ENCODE measurements at places on chromosomes 3 and 15. TPM values are rescaled to one million over a fixed set of nuclear protein-coding genes. Genes with fewer than 3 reads are reported as not detected.
A peak's percentile ranks its signal among the peaks of the same experiment; 100 is the strongest.

The CAMK2N2 gene
- total RNA-seq = not detected

- peak; percentile 21 for DNase-seq
These were observed 473 bp downstream of the FHIT start for GRCh38 chr3:61250784-61251173.

GRCh38 chr15:90099868-90100831 is 2.1 kb downstream of the IDH2 start:
- peak; percentile 45 for DNase-seq

DNA sequence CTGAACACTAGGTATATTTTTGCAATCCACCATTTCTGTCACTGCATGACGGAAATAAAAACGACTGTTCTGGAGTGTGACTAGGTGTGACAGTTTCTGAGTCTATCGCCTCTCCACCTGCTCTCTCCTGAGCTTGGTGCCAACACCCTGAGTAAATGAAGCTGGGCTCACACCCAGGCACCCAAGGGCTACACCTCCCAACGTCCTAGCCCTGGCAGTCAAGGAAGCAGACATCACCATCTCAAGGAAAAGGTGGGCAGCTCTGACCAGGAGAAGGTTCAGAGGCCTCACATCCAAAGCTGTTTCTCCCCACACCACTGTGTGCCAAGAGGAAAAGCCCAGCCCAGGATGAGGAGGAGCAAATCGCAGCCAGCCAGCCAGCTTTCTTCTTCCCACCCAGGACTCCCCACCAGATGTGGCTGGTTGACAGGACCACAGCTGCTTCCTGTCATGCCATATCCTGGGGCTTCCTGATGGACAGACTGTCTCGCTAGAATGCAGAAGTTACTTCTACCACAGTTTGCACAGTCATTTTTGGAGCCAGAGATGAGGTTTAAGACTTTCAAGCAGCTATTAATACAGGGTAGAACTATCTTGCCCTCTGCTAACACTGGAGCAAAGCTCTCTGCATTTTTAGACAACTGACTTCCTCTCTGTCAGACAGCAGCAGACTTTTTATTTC is 3.3 kb downstream of the SCAMP2 start:
- peak; percentile 75 for DNase-seq

The PLSCR2 gene
- not detected for total RNA-seq

DNA sequence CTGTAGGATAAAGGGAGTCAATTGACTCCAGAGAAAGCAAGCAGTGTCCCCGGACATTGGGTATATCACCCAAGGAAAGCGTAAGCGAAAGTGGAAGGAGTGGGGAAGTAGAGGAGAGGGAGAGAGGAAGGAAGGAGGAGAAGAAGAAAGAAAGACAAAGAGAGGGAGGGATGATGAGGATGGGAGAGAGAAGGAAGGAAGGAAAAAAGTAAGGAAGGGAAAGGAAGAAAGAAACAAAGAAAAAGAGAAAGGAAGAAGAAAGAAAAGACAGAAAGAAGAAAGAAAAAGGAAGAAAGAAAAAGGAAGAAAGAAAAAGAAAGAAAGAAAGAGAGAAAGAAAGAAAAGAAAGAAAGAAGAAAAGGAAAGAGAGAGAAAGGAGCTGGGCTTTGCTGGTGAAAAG is 839 bp downstream of the DNASE1L3 start:
- no peak for DNase-seq

GRCh38 chr15:29139540-29140459 is 129.8 kb downstream of the NSMCE3 start:
- DNase-seq = peak; percentile 52

DNA sequence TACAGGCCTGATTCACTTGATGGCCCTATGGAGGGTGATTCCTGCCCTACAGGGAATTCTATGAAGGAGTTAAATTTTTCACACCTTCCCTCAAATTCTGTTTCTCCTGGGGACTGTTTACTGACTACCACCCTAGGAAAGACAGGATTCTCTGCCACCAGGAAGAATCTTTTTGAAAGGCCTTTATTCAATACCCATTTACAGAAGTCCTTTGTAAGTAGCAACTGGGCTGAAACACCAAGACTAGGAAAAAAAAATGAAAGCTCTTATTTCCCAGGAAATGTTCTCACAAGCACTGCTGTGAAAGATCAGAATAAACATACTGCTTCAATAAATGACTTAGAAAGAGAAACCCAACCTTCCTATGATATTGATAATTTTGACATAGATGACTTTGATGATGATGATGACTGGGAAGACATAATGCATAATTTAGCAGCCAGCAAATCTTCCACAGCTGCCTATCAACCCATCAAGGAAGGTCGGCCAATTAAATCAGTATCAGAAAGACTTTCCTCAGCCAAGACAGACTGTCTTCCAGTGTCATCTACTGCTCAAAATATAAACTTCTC is 43.6 kb downstream of the BLM start:
- no peak for DNase-seq

- DNase-seq = no peak
These were observed 17.7 kb upstream of the PRR23E start for GRCh38 chr3:127175272-127175671.

DNA sequence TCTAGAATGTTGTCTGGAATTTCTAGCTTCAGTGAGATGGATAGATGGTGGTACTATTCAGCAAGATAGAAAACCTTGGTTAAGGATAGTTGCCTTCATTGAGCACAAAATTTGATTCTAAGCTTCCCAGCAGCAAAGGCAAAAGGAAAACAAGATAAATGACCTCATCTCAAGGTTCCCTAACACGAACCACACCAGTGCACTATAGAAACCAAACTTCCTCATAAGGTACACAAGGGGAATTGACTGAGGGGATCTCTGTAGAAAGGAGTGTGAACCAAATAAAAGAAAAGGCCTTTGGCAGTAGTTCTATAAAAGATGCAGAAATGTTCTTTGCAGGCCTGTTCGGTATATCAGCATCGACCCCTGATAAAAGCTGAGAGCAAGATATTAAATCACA is 288.9 kb downstream of the SHQ1 start:
- DNase-seq = no peak

The LTF gene
- not detected for total RNA-seq

DNA sequence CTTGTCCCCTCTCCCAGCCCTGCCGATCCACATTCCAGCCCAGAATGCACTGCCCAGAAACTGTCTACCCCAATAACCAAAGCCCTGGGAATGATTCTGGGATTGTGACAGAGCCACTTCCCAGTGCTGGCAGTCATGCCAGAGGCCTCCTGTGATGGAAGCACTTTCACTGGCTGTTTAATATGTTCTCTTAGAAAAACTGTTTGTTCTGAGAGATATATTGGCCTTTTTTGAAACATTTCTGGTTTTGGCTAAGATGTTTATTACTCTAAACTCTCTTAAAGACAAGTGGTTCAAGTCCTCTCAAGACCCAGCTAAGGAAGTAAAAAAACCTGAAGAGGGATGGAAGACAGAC is 74.0 kb upstream of the HACD2 start:
- no peak for DNase-seq

DNA sequence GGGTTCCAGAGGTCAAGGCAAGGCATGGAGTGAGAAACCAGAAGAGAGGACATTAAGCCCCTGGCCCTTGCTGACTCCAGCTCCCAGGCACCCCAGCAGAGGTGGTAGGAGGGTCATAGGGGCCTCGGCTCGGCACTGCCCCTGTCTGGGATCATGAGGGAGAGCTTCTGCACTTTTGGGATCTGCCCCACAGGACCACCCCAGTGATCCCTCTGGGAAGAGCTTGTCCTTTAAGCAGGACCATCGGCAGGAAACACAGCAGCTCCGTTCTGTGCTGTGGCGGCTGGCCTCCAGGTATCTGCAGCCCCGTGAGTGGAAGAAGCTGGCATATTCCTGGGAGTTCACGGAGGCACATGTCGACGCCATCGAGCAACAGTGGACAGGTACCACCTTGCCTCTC is 35.5 kb downstream of the ANKDD1A start:
- no peak for DNase-seq

- no peak for DNase-seq
These were observed 90.2 kb downstream of the ANP32A start for GRCh38 chr15:68730471-68730919.

DNA sequence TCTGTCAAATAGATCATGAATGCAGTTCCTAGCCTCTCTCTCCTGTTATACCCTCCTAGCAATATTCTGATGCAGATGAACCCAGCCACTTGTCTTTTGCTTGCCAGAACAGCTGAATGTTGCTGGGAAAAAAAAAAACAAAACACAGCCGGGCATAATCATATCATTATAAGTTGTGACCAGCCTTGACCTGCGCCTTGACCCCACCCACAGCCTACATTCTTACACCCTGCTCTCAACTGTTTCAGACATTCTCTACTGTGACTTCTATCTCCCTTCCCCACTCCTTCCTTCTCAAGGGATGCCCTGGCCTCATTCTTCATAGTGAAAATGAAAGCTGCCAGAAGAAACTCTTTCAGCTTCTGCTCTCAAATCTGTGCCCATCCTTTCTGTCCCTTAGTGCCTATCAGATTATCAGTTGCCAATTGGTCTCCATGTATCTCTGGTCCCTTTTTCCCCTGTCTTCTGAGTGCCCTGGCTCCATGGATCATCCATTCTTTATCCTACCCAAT is 389.1 kb upstream of the TPRG1 start:
- DNase-seq = no peak

DNA sequence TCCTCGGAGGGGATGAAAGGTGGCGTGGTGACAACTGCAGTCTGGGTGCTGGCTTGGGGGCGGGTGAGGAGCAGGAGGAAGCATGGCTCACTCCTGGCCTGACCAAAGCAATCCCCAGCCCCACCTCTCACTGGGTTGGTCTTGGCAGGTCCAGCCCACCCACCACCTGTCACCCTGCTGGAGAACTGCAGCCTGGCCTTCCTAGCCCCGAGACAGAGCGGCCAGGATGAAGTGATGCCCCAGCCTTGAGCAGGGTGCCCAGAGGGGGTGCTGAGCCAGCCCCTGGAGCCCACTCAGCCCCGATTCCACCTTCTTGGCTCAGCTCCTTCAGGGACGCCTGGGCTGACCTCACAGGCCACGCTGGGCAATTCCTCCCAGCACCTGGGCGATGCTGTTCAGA is 89.9 kb downstream of the IQSEC1 start:
- DNase-seq = no peak

The NR1I2 gene
- total RNA-seq = 0.20 TPM

DNA sequence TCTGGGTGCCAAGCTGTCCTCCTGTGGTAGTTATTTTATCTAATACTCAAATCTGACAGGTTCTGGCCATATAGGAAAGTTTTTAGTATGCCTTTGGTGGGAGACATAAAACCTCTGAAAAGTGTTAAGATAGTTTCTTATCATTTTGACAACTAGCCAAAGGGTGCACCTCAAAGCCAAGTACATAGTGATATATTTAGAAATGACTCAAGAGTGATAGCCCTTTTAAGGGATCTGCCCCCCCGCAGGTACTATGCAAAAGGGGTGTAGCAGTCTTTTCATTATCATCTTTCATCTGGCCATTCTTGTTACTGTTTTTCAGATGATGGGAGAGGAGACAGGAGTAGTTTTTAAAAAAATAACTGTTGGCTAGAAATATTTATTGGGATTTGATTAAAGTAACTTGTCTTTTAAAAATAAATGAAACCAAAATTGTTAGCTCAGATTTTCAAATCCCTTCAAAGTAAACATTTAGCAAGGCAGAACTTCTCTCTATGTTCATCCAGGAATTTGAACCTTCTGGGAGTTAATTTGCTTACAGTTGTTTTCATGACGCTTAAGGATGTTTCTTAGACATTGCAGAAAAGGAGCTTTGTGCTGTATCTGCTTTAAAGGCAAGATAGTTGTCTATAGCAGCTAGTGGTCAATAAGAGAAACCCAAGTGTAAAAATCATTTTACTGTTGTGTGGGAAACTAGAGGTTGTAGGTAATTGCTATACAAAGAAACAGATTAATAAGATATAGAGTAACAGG is 5.1 kb downstream of the PHLDB2 start:
- no peak for DNase-seq

The ZFAND6 gene
- 46.7 TPM for total RNA-seq

DNA sequence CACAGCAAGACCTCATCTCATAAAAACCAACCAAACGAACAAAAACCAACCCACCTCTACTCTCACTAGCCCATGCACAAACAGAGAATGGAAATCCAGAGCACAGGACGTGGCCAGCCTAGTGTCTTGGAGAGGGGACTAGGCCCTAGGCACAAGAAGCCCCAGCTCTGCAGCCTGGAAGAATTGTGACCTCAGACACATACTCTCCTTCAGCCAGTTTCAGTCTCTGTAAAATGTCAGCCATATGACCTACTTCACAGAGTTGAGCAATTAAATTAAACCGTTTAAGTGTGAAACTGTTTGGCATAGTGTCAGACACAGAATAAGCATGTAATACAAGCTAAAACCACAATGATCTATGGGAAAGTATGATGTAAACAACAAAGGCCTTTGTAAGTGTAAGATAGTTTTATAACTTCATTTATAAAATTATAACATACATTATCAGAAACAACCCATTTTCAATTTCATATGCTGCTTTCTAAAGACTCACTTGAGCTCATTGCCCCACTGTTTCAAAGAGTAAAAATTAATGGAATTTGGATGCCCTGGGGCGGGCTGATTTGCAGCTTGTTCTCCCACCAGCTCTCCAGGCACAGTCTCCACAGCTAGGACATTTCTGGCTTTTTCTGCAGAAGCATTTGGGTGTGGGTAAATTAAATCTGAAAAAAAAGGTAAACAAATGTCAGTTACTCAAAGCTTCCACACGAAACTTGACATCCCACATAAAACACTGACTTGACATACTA is 32.9 kb downstream of the TBC1D2B start:
- DNase-seq = no peak

GRCh38 chr3:133293397-133294110 is 106.3 kb upstream of the BFSP2 start:
- no peak for DNase-seq

DNA sequence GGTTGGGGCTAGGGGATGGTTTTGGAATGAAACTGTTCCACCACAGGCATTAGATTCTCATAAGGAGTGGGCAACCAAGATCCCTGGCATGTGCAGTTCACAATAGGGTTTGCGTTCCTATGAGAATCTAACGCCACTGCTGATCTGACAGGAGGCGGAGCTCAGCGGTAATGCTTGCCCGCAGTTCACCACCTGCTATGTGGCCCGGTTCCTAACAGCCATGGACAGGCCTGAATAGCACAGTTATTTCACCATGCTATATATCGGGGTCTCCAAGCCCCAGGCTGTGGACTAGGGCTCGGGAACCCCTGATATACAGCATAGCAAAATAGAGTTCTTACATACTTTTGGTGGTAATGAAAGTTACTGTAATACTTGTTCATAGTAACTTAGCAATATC is 99.9 kb upstream of the THSD4 start:
- DNase-seq = no peak
